Caki2 (cell line): ENCODE measurements at places on chromosomes 2 and 18. TPM values are rescaled to one million over a fixed set of nuclear protein-coding genes. Genes with fewer than 3 reads are reported as not detected.

GRCh38 chr18:77105680-77106079, 26.9 kb downstream of the MBP start:
- no peak for DNase-seq

- no peak for DNase-seq
Measured at GRCh38 chr18:13889671-13890070, 25.7 kb downstream of the MC2R start.

- no peak for DNase-seq
Measured at GRCh38 chr2:179890666-179891065, 29.3 kb upstream of the ZNF385B start.

- DNase-seq, result no peak
Measured at GRCh38 chr18:46740046-46740445, 16.8 kb downstream of the ST8SIA5 start.

DNA sequence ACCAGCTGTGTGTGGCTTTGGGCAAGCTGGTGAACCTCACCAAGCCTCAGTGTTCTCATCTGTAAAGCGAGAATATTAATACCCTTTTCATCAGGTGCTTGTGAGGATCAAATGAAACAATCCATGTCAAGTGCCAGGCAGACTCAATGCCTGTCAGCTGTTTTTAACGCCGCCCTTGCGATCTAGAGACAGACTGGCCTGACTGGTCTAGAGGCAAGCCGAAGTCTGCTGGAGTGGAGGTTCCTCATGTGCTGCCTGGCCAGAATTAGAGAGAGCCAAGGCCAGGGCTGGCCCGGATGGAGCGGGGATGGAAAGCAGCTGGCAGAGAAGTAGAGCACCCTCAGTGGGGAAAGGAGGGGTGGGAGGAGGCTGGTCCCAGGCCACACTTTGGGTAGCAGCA, 74.5 kb upstream of the B3GNT7 start:
- DNase-seq, result no peak

- DNase-seq, result no peak
Measured at GRCh38 chr2:157229572-157229971, 27.9 kb upstream of the GALNT5 start.

- no peak for DNase-seq
Measured at GRCh38 chr2:204480676-204481075, 64.6 kb upstream of the PARD3B start.

- no peak for DNase-seq
Measured at GRCh38 chr2:44496130-44496529, 134.4 kb downstream of the CAMKMT start.

AQP12B gene
- not detected in 2 replicates for total RNA-seq

NOL4 gene
- not detected in 2 replicates for total RNA-seq
